NCI-H774 (cell line): ENCODE measurements at places on chromosomes 7 and 10.
A peak's percentile ranks its signal among the peaks of the same experiment; 100 is the strongest.

GRCh38 chr7:140070546-140070945 lies 7.8 kb upstream of the PARP12 start:
- no peak for DNase-seq

GRCh38 chr7:101172005-101172853 lies 6.9 kb upstream of the VGF start:
- DNase-seq = peak; percentile 63

- no peak for DNase-seq
Observed at GRCh38 chr7:117784315-117784714, 88.9 kb downstream of the CTTNBP2 start.

- no peak for DNase-seq
Observed at GRCh38 chr7:94374721-94375566, 19.8 kb upstream of the COL1A2 start.
